ENCODE measurements at places on chromosomes 12 and 14.
A peak's percentile ranks its signal among the peaks of the same experiment; 100 is the strongest.

GRCh38 chr12:82124711-82125380 lies 233.3 kb downstream of the CCDC59 start:
- no peak for DNase-seq

- DNase-seq: no peak
Observed at GRCh38 chr12:122503147-122503751, 2.5 kb upstream of the ZCCHC8 start.

DNA sequence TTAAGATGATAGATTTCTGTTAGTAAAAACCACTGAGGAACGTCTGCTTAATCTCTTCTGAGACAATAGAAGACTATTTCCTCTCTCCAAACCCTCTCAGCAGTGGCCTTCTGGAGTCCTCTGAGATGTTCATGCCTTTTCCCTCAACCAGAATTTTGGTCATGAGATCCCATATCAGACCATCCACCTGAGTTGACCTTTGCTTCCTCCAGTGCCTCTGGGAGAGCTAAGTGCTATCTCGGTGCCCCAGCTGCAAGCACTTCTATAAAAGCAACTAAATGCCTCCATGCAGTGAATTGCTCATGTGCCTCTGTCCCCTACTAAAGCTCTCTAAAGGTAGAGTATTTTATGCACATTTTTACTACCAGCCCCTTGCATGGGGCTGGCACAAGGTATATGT lies 172.8 kb upstream of the BCL2L14 start:
- no peak for DNase-seq

DNA sequence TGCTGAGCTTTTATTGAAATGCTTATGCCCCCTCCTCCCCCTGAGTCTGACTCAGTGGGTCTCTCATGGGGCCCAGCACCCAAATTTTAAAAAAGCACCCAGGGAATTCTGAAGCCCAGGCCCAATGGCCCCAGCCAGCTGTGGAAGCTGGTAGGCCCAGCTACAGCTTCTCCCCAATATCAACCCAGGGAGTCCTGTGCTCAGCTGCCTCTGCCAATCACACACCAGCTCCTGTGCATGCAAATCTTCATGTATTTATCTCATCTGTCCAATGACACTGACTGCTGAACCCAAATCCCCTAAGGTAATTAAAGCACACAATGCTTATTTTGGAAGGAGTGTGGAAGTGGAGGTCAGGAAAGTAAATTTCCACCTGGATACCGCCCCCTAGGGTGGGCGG lies 76.3 kb downstream of the CCDC88C start:
- DNase-seq: no peak

- DNase-seq: no peak
Observed at GRCh38 chr12:91702843-91703425, 442.7 kb downstream of the BTG1 start.

DNA sequence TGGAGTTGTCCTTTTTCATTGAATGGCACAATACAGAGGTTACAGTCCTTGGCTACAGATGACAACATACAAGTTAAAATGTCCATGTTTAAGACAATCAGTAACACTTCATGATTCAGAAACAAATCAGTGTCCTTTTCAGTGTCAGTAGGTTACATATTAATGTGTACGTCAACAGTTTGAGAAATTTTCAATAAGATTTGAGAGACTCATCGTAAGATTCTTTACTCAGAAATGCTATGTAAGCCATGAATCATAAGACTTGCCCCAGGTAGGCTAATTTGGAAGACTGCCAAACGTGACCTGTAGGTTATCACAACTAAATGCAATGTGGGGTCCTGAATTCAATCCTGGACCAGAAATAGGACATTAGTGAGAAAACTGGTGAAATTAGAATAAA lies 3.5 kb downstream of the RDH12 start:
- DNase-seq: no peak

DNA sequence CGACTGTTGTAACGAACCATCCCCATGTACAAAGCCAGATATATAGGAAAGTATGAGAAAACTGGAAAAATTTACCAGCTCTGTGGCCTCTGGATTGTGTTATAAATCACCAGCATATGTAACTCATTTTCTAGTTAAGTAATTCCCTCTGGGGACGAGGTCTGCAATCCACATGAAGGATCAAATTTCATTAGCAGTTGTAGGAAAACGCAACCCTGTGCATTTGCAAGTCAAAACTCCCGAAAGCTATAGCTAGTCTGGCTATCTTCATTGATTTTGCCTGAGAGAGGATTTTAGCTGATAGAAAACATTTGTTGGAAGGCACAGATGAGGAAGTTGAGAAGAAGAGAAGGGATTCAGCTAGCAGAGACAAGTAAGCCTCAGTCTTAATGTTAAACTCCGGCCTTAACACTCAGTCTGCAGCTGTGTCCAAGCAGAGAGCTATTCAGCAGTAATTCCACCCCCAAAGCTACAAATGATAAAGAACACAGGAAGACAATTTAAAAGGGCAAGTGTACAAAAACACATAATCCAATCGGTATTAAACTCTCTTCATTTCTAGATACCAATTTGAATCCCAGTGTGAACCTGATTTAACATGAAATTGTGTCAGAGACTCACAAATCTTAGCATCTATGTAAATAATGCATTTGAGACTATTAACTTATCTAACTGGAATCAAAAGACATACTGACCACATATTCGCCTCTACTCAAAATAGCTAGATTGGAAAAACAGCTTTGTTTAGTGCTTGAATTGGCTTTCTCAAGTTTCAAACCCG lies 54.2 kb upstream of the CERS5 start:
- no peak for DNase-seq

DNA sequence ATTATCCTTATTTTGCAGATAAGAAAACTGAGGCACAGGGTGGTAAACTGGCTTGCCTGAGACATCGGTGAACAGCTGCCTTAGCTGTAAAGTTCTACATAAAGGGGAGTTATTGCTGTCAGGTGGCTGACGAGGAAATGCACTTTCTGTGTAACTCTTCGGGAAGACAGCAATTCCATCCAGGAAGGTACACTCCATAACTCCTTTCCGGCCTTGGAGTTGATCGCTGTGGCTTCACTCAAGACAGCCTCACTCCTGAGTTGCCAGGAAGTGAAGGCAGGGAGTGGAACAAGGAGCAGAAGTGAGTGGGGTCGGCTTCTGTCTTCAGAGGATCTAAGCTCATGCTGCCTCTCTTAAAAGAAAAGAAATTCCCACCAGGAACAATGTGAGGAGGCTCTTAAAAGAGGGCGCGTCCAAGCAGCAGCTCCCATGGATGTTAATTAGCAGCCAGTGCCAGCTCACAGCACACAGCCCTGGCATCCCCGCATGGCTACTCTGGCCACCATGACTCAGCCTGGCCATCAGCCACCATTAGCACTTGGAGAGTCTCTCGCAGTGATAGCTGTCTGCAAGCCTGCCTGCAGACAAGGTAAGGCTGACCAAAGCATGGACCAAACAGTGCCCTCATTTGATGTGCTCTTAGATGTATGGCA lies 60.3 kb downstream of the NUAK1 start:
- DNase-seq: no peak

DNA sequence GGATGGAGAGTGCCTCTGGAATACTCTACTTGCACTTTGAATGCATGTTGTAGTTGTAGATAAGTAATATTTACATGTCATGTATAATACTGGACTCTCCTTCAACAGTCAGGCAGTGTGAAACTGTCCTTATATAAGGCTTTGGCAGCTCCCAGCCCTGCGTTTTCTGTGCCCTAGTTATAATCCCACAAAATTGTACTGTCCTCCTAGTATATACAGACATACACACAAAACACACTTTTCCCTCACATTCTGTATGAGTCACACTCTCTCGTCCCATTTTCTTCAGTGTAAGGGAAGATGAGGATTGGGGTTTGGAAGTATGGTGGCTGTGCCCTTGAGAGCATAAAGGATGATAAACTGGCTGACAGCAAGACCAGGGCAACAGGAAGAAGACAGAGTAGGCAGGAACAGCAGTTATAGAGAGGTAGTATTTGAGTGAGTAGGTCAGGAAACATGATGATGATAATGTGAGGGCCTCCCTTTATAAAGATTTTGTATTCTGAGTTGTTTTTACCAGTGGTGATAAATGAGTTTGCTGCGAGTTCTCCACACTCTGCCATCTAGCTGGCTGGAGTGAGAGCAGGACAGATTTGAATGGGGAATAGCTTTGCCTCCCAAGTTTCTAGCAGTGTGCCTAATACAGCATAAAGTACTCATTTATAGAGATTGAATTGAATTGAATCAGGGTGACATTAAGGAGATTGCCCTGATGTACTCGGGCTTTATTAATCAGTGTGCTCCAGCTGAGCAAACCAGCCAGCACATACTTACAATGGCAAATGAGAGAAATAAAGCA lies 5.0 kb downstream of the CREBL2 start:
- DNase-seq: no peak

DNA sequence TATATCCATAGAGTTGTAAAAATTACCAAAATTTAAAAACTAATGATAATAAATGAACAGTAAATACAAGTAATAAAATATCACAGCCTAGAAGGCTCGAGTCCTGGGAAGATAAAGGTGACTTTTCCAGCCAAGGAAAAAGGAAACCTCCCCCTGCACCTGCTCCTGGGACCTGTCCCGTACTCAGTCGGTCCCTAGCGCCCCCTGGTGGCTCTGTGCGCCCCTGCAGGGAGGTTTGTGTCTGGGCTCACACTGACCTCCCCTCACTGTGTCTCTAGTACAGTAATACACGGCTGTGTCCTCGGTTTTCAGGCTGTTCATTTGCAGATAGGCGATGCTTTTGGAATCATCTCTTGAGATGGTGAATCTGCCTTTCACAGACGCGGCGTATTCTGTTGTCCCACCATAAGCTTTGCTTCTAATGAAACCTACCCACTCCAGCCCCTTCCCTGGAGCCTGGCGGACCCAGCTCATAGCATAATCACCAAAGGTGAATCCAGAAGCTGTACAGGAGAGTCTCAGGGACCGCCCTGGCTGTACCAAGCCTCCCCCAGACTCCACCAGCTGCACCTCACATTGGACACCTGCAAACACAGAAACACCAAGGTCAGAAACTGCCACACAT lies 1030.4 kb downstream of the TMEM121 start:
- peak; percentile 55 for DNase-seq

DNA sequence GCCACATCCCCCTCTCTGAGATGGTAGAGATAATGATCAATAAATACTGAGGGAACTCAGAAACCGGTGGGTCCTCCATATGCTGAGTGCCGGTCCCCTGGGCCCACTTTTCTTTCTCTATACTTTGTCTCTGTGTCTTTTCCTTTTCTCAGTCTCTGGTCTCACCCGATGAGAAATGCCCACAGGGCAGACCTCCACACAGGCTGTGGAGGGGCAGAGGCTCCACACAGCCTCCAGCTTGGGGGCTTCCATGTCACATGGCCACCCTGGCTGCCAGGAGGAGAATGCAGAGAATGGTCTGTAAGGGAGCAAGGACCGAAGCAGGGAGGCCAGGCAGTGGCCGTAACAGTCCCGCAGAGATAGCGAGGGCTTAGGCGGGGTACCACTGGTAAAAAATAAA lies 105.9 kb downstream of the NTF3 start:
- no peak for DNase-seq

DNA sequence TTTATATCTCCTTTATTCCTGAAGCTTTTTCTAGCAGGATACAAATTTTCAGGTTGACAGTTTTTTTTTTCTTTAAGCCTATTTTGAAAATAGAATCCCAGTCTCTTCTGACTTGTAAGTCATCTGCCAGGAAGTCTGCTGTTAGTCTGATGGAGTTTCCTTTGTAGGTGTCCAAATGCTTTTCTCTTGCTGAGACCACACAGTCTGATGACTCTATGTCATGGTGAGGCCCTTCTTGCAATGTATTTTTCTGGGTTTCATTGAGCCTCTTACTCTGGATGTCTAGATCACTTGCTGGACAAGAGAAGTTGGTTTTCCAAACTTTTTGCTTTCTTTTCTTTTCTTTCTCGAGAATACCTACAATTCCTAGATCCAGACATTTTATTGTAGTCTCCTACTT lies 30.6 kb downstream of the USP15 start:
- DNase-seq: no peak

- no peak for DNase-seq
Observed at GRCh38 chr12:47938594-47938993, 24.8 kb upstream of the TMEM106C start.

DNA sequence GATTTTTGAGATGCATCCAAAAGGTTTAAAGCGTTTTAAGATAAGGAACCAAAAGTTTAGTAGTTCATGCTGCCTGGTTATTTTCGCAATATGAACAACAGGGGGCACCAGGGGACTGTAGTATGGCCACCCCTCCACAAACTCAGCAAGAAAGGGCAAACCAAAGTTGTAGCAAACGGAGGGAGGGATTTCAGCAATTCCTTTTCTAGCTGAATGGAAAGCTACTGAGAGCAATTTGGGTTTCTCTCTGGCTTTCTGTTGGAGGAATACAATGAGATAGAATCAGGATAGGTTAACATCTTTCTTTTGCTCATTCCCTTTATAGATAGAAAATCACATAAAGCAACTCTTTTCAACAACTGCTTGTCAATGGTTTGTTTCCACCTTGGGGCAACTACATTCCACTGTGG lies 62.5 kb downstream of the DRAM1 start:
- peak; percentile 1 for DNase-seq

GRCh38 chr12:75389706-75390105 lies 1.2 kb upstream of the GLIPR1L2 start:
- DNase-seq: no peak

DNA sequence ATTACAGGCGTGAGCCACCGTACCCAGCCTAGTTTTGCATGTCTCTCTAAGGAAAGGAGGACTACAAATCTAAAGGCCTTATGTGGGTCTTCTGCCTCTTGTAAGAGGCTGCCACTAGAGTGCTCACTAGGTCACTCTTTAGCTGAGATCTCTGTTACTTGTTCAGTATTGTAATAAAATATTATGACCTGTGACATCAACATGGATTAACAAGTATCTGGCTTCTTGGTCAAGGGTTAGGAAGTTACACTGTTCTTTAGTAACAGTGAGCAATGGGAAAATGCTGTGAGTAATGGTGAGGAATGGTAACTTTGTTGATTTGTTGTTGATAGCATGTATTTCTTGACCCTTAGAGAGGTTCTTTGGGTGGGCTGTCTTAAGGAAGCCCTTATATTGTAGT lies 50.5 kb downstream of the ERC1 start:
- DNase-seq: no peak

DNA sequence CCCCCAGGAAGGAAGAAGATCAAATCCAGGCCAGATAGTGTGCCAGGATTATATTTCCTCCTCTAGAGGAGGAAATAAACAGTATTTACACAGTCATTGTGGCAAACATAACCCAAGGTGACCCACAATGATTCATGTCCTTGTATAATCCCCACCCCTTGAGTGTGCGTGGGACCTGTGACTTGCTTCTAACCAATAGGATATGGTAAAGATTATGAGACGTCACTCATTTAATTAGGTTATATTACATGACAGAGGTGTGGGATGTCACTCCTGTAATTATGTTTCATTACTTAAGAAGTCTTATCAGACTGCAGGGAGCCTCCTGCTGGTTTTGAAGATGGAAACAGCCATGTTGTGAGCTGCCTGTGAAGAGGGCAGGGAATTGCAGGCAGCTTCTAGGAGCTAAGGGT lies 12.2 kb upstream of the CATSPERB start:
- no peak for DNase-seq

GRCh38 chr14:84520711-84521338 lies 1009.1 kb upstream of the FLRT2 start:
- no peak for DNase-seq

DNA sequence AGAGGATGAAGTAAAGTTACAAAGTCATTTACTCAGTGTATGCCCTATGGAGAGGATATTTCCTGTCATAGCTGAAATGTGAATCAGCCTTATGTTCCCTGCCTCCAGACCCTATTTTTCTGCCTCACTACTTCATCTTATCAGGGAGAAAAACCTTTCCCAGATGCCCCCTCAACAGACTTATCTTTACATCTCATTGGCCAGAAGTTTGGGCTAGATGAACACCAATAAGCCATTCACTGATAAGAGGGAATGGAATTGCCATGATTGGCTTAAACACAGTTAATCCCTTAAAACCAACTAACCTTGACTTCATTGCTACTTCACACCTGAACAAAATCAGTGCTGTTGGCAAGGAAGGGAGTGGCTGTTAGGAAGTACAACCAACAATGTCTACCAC lies 40.1 kb downstream of the CREBL2 start:
- no peak for DNase-seq
